SK-N-SH (cell line): ENCODE measurements at places on chromosomes 4 and X. TPM values are rescaled to one million over a fixed set of nuclear protein-coding genes. Genes with fewer than 3 reads are reported as not detected.

DNA sequence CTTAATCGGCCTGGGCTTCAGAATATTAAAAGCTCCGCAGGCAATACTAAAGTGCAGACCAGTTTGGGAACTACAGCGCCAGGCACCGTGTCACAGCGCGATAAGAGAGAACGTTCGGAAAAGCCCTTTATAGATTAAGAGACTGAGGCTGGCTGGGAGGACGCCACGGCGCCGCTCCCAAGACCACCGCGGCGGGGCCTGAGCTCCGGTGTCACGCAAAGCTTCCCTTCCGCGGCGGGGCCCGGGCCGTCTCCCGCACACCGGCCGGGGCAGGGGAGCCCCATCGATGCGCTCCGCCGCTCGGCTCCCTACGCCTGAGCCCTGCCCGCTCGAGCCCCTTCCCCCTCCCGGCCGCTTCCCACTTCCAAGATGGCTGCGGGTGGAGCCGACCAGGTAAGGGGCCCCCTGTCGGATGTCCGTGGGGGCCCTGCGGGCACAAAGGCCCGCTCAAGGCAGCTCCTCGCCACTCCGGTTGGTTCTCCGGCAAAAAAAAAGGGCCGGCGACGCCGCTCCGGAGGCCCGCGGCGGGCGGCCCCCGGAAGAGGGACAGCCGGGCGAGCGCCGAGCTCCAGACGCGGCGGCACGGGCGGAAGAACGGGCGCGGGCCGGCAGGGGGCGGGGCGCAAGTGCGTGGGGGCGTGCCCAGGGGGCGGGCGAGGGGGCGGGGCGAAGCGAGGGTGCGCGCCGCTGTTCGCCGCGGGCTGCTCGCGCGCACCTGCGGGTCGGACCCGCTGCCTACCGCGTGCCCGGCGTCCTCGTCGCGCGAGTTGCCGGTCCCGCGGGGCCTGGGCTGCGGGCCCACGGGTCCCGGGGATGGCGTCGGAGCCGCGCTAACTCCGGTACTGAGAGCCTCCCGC lies at the start of gene TBC1D14:
Gene TBC1D14, plus strand, starts transcription at position 714 of the 857 bp plus-strand sequence. CDS start 13,564 bp downstream, outside the sequence.
- peak; percentile 98 for DNase-seq

DNA sequence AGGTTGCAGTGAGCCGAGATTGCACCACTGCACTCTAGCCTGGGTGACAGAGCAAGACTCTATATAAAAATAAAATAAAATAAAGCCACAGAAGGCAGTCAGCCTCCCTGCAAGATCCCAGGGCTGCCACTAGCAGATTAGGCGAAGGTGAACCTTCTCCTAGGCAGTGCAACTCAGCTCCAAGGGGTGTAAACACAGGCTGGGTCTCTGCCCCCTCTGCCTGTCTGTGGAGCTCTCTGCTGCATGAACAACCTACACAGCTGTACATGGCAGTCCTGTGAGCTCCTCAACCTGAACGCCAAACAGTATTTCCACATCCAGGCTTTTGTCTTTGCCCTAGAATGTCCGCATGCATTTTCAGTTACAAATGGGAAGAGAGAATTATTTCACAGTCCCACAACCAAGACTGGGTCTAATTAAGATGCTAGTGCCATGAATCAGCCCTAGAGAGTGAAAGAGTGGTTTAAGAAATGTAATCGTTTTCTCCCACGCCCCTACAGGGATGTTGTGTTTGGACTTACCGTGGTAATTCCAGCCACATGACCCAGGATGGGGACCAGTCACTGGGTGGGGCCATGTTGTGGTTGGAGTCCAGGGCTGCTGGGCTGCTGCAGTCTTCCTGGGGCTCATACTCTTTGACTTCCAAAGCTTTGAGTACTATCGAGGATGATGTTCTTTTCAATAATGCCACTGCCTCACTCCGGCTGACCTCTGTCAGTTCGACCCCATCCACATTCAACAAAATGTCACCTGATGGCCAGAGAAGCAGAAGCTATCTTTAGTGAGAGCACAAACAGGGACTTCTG lies 99.0 kb downstream of the FIP1L1 start:
- DNase-seq = no peak

The ZIC3 gene
- polyA plus RNA-seq = not detected in 2 replicates

DNA sequence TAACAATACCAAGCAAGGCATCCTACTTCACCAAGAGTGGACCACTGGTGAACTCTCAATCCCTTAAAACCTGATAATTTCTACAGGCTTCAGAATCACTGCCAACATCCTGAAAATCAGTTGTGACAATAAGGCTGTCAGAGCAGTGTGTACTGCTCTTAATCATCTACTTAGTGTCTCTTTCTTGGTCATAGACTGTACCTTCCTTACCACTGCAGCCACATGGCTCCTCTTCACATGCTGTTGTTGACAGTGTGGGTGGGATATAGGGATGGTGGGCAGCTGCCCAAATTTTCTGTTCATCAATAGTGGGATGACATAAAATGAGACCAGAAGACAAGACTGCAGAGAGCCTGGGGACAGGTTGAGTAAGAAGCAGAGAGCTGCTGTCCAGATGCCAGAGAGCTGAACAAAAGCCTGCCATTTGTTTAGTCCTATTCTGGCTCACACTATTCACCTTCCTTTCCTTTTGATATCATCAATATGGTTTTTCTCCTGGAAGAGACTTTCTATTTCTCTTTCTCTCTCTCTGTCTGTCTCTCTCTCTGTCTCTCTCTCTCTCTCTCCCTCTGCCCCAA lies 178.9 kb downstream of the MGST2 start:
- no peak for DNase-seq

- no peak for DNase-seq
Measured at GRCh38 chr4:140400111-140400510, 26.7 kb downstream of the SCOC start.

DNA sequence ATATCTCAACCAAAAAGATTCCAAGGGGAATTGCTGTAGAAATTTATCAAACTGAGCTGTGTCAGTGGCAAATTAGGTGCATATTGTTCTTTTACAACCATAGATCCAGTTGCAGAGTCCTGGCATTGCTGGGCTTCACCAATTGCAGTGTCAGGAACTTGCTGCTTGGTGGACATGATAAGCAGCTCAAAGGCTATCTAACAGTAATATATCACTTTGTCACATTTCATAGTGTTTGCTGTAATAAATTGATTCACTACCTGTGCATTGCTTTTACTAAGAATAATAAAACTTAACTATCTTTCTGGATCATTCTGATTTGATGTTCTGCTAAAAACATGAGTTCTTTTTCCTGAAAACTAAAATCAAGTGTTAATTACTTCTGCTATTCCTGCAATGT lies 30.9 kb upstream of the ACE2 start:
- DNase-seq = no peak

- no peak for DNase-seq
Measured at GRCh38 chr4:14967982-14968381, 34.3 kb upstream of the CPEB2 start.

The GYG2 gene
- 1.6 and 1.8 TPM in 2 replicates for polyA plus RNA-seq

- no peak for DNase-seq
Measured at GRCh38 chr4:18664171-18664570, 642.6 kb upstream of the LCORL start.

The MSANTD1 gene
- 0.15 and 0.18 TPM in 2 replicates for polyA plus RNA-seq

DNA sequence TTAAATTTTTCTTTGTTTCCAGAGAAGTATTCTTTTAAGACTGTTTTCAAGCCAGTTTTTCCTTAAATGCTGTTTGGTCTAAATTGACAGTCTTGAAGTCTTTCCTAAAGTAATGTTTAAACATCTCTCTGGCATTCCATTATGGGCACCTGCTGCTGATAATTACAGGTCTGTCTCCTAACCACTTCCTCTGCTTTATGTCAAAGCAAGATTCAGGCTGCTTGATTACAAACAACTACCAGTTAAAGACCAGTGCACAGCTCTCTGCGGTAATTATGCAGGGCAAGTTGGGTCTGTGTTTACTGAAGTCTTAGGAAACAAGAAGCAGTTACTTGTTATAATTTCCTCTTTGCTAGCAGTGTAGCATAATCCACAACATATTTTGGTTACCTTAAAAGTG lies 17.6 kb downstream of the UNC5C start:
- no peak for DNase-seq

The SLC34A2 gene
- not detected in 2 replicates for polyA plus RNA-seq

DNA sequence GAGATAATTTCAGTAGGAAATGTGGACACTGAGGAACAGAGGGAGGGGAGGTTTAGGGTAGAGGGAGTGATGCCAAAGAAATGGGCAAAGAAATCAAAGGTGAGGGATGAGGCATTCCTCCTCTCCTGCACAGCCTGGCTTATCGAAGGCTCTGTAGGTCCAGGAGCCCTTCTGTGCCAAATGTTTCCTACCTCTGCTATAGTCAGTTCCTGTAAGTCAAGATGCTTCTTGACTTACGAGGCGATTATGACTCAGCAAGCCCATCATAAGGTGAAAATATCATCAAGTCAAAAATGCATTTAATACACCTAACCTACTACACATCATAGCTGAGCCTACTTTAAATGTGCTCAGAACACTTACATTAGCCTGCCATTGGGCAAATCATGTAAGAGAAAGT lies 60.0 kb upstream of the ARHGAP24 start:
- no peak for DNase-seq

DNA sequence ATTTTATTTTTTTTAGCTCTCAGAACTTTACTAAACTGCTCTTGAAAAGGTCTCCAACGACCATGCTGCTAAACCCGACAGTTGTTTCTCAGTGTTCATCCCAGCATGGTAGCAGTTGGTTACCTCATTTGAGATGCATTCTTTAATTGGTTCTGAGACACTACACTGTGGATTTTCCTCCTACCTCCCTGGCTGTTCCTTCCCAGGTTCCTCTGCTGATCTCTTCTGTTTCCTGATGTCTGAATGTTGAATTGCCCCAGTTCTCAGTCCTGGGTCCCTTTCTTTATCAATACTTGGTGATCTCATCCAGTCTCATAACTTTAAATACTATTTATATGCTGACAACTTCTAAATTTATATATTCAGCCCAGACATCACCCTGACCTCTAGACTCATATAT lies 19.1 kb upstream of the TMEM165 start:
- DNase-seq = no peak

DNA sequence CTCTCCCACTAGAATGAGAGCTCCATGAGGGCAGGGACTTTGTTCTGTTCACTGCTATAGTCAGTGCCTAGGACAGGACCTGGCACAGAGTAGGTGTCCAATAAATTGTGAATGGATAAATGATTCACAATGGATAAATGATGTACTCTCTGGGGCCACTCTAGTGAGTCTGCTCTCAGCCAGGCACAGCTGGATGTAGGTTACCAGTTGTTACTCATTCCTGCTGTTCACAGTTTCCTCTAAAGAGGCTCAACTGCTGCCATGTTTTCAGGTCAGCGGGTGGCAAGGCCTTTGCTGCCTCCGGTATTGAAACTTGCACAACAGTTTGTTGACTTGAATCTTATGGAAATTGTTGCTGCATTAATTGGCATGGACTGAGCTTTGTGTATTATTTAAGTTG lies 99.1 kb downstream of the NHSL2 start:
- no peak for DNase-seq

The SPATA4 gene
- polyA plus RNA-seq = 0.21 and 0.34 TPM in 2 replicates

- no peak for DNase-seq
Measured at GRCh38 chr4:152360045-152360410, 175.9 kb downstream of the FBXW7 start.

The SH2D1A gene
- not detected in 2 replicates for polyA plus RNA-seq

DNA sequence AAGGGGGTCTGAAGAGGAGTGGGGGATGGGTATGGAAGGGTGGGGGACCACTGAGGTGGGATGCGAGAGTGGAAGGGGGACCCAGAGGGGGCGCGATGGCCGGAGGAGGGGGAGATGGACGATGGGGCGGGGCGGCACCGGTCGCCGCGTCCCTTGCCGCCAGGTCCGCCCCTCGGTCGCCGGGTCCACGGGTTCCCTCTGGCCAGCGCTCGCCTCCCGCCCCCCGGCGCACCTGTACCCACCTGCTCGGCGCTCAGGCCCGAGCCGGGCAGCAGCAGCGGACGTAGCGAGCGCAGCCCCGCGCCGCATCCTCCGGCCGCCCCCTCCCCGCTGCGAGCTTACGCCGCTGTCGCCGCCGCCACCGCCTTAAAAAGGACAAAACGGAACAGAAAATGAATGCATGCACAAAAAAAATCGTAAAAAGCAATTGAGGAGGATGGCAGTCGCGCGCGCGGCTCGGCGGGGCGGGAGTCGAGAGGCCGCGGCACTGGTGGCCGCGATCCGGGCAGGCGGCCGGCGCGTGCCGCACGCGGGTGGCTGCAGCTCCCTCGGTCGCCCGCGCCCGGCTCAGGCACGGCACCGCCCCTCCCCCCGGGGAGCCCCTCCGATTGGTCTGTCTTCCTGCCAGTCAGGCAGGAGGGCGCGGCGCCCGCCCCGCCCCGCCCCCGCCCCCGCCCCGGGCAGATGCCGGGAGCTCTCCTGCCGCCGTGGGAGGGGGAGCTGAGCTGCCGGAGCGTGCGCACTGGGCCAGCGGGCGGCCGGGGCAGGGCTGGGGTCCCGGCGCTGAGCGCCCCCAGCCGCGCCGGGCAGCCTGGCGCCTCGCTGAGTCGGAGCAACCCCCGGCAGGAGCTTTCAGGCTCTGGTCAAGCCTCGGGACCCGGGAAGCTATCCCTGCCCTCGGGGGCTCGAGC lies at the start of gene JAKMIP1:
Gene JAKMIP1, minus strand, starts transcription at position 539 of the 911 bp plus-strand sequence. CDS start 87,699 bp downstream, outside the sequence.
- peak; percentile 99 for DNase-seq

DNA sequence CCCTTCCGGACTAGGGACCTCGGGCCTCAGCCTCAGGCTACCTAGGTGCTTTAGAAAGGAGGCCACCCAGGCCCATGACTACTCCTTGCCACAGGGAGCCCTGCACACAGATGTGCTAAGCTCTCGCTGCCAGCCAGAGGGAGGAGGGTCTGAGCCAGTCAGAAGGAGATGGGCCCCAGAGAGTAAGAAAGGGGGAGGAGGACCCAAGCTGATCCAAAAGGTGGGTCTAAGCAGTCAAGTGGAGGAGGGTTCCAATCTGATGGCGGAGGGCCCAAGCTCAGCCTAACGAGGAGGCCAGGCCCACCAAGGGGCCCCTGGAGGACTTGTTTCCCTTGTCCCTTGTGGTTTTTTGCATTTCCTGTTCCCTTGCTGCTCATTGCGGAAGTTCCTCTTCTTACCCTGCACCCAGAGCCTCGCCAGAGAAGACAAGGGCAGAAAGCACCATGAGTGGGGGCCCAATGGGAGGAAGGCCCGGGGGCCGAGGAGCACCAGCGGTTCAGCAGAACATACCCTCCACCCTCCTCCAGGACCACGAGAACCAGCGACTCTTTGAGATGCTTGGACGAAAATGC lies at the start of gene WAS:
Gene WAS, plus strand, starts transcription at position 389 of the 572 bp plus-strand sequence. Its CDS starts 55 bp downstream, at position 444.
- no peak for DNase-seq

The SLC10A4 gene
- 2.5 and 2.6 TPM in 2 replicates for polyA plus RNA-seq

- DNase-seq = no peak
Measured at GRCh38 chr4:98566361-98567008, 91.9 kb downstream of the TSPAN5 start.

GRCh38 chr4:55498051-55498450 lies 48.7 kb downstream of the CLOCK start:
- no peak for DNase-seq

The PNMA6F gene
- polyA plus RNA-seq = not detected in 2 replicates
